ENCODE measurements at places on chromosomes 6 and 20.
A peak's percentile ranks its signal among the peaks of the same experiment; 100 is the strongest.

GRCh38 chr20:8223091-8223870 lies 91.2 kb downstream of the PLCB1 start:
- no peak for DNase-seq

GRCh38 chr6:52497652-52498408 lies 77.7 kb downstream of the EFHC1 start:
- DNase-seq, result peak; percentile 37

- no peak for DNase-seq
These were observed 8.4 kb downstream of the MUC21 start for GRCh38 chr6:30991891-30992290.

DNA sequence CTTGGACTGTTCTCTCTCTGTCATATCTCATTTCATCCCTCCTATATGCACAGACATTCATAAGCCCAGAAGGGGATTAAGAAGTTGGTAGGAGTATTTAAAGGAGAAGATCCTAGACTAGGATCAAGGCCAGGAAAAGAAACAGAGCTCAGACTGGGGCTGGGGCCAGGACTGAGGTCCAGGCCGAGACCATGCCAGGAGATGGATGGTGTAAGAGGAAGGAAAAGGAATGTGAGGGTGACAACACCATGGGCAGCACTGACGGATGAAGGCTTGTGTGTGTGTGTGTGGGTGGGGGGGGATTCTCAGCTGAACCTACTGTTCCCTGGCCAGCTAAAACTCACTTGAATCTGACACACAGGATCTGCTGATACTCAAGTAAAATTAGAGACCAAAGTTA lies 182.1 kb downstream of the KIF6 start:
- DNase-seq, result no peak

GRCh38 chr6:1264619-1265445 lies 47.1 kb upstream of the FOXQ1 start:
- DNase-seq, result no peak

- no peak for DNase-seq
These were observed 5.2 kb upstream of the FOXO3 start for GRCh38 chr6:108555399-108556052.

DNA sequence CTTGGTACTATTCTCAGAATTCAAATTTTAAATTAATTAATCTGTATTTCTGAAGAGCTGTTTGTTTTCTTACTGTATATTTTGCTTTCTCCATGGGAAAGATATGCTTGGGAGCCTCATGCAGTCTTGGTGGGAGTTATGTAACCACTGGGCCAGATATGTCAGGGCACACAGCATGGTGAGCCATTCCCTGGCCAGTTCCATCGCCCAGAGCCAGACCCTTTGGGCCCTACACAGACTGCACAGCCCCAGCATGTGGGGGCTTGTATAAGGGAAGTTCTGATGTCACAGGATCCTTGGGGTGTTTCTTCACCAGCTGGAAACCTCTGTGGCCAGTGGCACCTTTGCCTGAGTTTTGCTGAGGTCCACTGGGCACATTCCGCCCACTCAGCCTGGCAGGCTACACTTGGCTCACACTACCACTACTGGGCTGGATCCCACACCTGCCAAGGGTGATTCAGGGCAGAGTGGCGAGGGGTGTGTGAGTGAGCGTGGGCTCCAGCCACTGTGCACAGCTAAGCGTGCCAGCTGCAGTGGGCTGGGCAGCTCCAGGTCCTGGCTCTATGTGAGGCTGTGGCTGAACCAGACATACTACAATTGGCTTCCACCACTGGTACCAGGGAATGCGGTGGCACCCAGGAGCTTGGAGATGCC lies 293.5 kb downstream of the ARHGAP18 start:
- DNase-seq, result no peak

- no peak for DNase-seq
These were observed 110.7 kb downstream of the PDE10A start for GRCh38 chr6:165552248-165552736.

Measured in GM19239 (cell line).